ENCODE measurements at places on chromosomes 1 and 21.

DNA sequence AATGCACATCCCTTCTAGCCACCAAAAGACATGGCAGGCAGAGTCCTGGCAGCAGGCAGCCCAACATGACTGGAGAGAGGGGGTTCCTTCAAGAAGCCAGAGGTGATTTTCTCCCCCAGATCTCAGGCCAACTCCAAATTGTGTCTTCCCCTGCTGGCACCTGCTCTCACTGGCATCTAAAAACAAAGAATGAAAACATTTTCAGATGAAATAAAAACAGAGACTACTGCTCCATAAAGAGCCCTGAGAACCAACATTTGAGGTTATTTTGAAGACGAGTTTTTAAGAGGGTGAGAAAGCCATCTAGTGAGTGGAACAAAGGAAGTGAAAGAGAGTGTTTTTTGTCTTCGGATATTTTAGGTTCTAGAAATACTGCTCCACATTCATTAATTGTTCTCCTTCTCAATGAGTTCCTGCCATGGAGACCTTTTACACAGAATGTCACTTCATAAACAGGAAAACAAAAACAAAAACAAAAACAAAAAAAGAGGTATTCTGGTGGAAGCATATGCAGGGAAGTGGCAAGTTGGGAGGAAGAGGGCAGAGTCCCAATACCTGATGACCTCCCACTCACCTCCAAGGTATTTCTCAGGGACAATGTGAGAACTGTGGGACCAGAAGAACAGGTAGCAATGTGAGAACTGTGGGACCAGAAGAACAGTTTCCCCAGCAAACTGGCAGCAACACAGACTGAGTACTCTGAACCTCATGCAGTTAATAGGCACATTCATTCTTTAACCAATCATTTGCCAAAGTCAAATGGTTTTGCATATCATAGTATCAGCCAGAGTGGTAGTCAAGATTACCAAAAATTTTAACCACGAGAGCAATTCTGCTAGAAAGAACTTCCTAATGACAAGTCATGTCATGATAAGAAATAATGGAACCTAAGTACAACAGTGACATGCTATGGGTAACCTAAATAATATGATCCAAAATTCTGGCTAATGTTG, 50.0 kb downstream of the KIAA0319L start:
- no peak for DNase-seq

- DNase-seq = no peak
Measured at GRCh38 chr1:54462597-54463258, 56.5 kb upstream of the SSBP3 start.

GRCh38 chr1:53639996-53640700, 98.8 kb downstream of the GLIS1 start:
- no peak for DNase-seq

- DNase-seq = no peak
Measured at GRCh38 chr1:915295-916172, 8.2 kb upstream of the SAMD11 start.

DNA sequence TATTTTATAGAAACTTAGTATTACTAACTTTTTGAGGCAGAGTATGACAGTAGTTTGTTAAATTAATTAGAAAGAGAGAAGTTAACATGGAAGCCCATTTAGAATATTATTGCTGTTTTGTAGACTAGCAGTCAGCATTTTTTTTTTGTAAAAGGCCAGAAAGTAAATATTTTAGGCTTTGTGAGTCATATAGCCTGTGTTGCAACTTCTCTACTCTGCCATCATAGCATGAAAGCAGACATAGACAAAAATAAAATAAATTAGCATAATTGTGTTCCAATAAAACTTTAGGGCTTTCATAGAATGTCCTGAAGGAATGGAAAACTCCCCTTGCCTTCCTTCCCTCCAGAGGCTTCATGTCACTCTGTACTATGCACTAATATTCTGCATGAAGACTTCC, 12.3 kb upstream of the RGS4 start:
- no peak for DNase-seq

DNA sequence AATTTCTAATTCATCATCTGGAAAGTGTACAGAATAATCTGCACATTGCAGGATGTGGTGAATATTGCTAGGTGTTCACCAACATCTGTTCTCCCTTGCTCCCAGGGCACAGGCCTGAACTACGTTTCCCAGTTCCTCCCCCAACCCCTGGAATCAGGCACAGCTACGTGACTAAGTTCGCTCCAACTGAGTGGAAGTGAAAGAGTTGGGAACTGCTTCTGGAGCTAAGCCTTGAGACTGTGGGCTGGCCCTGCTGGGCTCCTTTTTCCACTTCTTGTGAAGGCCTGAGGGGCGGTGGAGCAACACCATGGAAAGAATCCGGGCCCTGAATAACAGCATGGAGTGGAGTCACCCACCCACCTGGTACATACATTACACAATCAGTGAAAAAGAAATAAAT, 534.6 kb downstream of the SMYD3 start:
- no peak for DNase-seq

DNA sequence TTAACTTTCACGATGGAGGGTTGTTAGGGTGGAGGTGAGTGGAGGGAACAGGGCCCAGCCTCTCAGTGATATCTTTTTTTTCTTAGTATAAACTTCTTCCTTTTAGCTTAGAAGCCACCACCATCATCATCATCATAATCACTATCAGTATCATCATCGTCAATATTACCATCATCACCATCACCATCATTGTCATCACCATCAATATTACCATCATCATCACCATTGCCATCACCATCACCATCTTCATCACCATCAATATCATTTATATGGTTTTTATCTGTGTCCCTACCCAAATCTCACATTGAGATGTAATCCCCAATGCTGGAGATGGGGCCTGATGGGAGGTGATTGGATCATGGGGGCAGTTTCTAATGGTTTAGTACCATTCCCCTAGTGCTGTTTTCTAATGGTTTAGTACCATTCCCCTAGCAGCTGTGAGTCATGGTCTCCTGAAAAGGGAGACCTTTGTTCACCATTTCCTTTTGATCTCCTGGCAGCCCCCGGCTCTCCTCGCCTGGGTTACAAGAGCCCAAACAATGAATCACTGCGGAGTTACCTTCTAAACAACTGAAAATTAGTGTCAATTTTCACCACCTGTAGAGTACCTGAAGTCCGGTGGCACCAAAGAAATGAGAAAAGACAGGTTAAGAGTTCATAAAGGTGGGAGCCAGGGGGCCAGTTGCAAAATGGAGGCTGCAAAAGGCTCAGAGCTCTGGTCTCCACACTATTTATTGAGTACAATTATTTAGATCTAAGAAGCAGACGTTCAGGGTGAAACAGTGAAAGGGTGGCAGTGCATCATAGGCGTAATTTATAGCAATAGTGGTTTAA, 3.1 kb upstream of the PLA2G2E start:
- DNase-seq = no peak

DNA sequence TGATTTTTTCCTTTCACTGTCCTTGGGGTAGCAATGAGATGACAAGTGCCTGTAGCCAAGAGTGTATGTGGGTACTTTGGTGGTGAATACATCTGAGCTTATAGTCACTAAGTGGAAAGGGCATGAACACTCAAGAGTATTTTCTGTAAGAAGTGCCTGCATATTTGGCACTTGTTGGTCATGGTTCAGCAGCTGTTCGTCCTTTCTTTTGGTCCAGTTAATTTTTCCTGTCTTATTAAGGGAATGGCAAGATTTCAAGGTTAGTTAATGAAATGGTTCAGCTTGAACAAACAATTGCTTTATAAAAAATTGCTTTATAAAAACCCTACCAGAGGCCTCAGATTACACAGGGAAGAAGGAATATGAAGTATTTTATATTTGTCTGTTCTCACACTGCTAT, 48.6 kb upstream of the GPR52 start:
- DNase-seq = no peak

DNA sequence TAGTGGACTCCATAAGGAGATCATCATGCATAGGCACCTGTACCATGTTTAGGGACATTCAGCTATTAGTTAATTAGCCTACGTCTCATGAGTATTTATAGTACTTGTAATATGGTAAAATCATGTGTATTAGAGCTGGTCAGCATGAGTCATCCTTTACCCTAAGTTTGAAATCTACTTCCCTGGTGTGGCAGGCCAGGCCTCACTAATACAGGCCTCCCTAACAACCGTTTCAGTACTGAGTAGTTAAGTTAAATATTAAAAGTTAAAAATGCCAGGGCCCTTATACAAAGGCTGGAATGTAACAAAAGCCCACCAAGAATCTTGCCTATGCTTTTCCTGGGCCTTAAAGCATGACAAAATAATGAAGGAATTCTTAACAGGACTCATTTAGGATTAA, 356.3 kb upstream of the DPYD start:
- no peak for DNase-seq

DNA sequence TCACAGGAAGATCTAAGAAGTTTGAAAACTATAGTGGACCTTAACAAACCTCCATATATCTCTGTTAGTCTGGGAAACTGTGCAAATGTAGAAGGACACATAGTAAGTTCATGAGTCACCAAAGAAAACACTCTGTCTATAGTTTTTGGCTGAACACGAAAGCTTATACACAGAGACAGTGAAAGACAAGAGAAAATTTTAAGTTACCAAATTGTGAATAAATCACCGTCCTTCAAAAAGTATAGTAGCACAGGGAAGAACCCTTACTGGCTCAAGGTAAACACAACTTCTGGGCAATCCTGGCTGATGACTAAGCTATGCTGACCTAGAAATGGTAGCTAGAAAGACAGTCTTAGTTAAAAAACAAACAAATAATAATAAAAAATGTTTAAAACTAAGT, 1057.9 kb downstream of the AMY1C start:
- DNase-seq = no peak

DNA sequence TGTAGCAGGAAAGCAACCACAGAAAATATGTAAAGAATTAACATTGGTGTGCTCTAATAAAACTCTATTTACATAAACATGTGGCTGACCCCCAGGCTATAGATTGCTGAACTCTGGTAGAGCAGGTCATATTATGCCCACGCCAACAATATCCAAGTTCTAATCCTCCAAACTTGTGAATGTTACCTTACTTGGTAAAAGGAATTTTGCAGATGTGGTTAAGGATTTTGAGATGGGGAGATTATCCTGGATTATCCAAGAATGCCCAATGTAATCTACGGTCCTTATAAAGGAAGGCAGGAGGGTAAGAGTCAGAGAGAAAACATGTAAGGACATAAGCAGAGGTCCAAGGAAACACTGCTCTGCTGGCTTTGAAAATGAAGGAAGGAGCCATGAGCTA, 201.0 kb downstream of the USH2A start:
- DNase-seq = no peak

GRCh38 chr1:11245248-11245647, 17.1 kb downstream of the MTOR start:
- DNase-seq = no peak

DNA sequence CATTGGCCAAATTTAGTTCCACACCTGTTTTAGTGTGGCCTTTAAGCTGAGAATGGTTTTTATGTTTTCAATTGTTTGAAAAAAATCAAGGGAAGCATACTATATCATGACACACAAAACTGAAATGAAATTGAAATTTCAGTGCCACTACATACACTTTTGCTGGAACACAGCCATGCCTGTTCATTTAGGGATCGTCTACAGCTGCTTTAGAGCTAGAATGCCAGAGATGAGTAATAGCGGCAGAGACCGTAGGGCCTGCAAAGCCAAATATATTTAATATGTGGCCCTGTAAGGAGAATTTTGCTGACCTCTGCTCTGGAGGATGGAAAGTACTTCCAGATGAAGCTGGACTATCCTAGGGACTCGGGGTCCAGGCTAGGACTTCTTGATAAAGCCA, 62.5 kb upstream of the LYST start:
- no peak for DNase-seq

DNA sequence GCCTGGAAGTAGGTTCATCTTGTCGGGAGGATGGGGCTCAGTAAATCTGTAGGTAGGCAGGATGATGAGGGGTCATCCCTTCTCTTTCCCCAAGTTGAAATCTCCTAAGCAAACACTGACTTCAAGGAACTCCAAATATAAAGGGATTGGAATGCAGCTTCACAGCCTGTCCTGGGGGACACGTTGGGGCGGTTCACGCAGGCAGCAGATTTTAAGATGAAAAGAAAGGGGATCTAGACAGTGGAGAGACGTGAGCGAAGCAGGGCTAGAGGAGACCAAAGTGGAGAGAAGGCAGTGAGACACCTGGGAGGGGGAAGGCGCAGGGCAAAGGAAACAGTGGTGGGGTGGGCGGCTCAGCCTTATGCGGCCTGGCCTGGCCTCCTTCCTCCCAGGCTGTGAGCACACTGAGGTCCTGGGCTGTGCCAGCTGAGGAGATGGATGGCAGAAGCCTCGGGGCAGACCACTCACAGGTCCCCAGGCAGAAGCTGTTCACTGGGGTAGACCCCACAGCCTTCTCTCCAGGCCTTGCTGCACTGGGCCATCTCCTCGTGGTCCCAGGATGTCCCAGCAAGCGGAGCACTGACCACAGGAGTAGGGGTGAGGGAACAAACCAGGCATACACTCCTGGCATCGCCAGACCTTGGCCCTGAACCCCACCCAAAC, 51.7 kb downstream of the TOR1AIP2 start:
- DNase-seq = no peak

- no peak for DNase-seq
Measured at GRCh38 chr1:197842646-197843045, 59.8 kb upstream of the C1orf53 start.

GRCh38 chr1:205243350-205244191, 15.8 kb downstream of the TMCC2 start:
- no peak for DNase-seq

- DNase-seq = no peak
Measured at GRCh38 chr1:77473690-77474089, 191.9 kb downstream of the AK5 start.

DNA sequence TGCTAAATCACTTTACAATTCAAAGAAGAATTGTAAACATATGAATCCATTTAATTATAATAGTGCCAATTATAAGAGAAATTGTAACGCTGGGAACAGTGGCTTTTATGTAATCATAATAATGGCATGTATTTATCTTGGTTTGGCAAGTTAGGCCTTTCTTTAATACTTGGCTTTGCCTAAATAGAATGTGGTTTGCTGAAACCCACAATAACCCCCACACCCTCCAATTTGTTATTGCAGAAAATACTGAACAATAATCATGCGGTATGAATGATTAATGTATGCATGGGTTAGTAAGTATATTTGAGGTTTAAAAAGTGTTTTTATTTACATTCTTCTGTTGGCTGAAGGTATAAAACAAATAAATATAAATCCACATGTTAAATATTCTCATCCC, 138.2 kb downstream of the NFIA start:
- no peak for DNase-seq

DNA sequence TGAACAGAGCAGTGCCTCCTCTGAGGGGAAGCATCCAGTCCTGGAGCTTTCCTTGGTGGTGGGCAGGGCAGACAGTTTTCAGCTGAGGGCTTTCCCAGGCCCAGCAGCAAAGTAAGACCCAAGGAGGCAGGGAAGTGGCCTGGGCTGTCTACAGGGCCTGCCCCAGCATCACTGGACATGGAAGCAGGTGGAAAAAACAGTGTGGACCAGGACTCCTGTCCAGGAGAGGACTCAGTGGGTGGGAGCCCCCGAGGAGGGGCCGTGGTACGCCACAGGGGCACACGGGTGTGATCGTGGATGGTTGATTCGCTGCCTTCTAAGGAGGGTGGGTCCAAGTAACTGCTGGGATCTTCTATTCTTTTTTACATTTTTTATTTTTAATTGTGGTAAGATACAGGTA, 387.6 kb downstream of the KIF26B start:
- no peak for DNase-seq

Data from GM12864 (cell line).